ENCODE measurements at places on chromosomes 3 and 15.

DNA sequence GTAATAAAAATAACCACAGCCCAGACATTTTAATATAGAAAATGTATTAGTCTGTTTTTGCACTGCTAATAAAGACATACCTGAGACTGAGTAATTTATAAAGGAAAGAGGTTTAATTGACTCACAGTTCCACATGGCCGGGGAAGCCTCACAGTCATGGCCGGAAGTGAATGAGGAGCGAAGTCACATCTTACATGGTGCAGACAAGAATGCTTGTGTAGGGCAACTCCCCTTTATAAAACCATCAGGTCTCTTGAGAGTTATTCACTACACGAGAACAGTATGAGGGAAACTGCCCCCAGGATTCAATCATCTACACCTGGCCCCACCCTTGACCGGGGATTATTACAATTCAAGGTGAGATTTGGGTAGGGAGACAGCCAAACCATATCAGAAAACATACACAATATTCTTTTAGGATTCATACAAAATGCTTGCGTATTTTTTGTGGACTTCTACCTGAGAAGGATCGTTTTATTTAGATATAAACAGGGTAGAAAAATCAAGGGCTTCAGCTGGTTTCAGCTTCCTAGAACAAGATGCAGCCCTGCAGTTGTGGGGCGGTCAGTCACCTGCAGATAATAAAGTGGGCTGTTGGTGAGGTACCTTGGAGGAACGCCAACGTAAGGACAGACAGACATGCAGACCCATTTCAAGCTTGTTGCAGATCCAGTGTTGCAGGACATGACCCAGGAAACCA, 101.9 kb downstream of the TNIK start:
- DNase-seq, result no peak

DNA sequence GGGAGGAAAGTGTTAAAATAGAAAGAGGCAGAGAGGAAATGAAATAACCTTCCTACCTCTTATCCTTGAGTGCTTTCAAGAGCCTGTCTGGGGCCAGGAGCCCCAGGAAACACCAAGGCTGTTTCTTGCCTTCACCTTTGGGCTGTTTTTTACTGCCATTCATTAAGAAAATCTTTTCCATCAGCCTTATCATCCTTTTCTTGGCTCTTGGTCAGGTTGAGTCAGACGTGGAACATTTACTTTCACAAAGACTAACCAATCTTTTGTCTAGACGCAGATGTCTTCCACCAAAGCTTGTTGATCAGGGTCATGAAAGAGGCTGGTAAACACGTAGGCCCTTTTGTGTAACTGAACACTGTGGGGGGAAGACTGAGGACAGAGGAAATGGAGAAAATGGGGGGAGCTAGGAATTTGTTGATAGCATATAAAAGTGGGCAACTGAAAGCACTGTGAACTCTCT, 151.0 kb upstream of the THBS1 start:
- DNase-seq, result peak; percentile 65

GRCh38 chr3:25820366-25820765, 30.5 kb downstream of the OXSM start:
- DNase-seq, result peak; percentile 73

GRCh38 chr3:153502682-153503081, 340.7 kb downstream of the RAP2B start:
- DNase-seq, result no peak

GRCh38 chr15:59242649-59243048, 36.0 kb downstream of the LDHAL6B start:
- no peak for DNase-seq
